ENCODE measurements at places on chromosomes 12 and 14.
A peak's percentile ranks its signal among the peaks of the same experiment; 100 is the strongest.

DNA sequence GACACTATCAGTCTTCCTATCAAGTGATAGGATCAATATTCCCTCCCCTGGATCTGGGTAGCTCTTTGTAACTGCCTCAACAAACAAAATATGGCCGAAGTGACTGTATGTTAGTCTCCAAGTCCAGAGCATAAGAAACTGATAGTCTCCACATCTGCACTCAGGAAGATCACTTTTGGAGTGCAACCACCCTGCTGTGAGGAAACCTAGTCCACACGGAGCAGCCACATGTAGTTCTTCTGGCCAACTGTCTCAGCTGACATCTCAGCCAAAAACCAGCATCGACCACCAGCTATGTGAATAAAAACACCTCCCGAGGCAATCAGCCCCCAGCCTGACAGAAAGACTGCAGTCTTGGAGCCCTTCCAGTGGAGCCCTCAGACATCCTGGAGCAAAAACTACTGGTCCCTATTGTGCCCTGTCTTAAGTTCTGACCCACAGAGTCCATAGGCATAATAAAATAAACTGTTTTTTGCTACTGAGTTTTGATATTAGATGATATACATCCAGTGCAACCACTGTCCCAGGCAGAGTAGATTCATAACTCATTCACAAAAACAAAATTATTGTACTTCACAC lies 143.8 kb downstream of the MED13L start:
- no peak for DNase-seq

DNA sequence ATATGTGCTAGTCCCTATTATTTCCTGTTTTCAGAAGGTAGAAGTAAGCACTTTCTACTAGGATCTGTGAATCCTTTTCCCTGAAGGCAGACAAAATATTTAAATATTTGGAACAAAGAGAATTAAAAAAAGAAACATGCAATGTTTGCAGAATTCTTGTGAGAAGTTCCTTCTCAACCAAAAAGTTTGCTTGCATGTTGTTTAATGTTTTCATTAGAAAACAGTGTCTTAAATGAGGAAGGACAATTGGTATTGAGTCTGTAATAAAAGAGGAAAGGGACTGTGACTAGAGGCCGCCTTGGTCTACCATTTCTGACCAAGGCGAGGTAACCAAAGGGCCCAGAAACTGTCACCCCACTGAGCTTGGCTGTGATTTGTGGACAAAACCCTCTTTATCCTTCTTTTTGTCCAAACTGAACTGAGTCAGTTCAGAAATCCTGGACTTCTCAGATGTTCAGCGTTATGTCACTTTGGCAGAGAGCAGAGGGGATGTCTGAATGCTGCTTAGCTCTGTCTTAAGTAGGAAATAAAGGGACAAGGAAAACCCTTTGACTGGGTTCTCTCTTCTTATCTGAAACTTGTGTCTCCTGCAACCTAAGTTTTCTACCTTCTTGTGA lies 129.8 kb upstream of the CPM start:
- no peak for DNase-seq

DNA sequence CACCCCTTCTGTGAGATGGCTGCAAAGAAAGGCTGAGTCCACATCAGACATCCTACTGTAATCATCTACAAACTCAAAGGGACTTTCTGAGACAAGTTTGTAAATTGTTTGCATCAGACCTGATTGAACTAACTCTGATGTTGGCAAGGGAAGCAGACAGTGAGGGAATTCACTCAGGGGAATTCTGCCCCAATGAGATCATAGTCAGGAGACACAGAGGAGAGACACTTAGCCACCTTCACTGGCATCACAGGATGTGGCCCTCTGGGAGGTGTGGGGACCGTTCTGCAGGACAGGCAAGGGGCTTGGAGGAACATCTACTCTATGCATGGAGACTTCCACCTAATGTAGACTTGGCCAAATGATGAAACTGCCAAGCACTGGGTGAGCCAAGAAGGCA lies 70.7 kb upstream of the DDX11 start:
- DNase-seq: peak; percentile 19

DNA sequence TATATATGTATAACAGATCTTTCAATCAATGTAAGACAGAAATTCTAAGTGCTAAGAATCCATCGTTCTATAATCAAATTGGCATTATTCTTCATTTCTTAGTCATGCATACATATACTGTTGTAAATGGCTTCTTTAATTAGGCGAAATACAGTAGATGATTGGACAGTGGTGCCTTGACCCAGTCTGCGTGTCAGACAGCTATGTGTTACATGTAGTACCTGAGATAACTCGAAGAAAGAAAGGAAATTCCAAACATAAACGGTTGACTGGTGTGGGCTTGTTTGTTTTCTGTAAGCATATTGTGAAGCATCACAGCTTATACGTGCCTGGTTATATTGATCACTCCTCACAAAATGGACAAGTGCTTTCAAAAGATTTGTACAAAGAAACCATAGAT lies 210.5 kb downstream of the ETNK1 start:
- DNase-seq: no peak

DNA sequence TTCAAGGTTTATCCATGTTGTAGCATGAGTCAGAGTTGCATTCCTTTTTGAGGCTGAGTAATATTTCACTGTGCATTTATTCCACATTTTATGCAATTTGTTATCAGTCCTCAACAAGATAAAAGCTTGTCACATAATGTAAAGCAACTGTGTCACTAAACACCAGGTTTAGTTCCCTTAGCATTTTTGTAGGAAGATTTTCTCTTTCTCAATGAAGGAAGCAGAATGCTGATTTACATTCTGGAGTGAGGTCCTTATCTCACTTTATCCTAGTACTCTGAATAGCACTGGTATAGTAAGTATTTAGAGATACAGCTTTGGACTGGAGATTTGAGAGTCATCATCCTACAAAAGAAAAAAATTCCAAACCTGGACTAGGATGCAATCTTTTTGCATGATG lies 9.8 kb upstream of the EXD2 start:
- no peak for DNase-seq

- peak; percentile 44 for DNase-seq
These were observed 15.7 kb downstream of the KDM2B start for GRCh38 chr12:121565076-121565475.

DNA sequence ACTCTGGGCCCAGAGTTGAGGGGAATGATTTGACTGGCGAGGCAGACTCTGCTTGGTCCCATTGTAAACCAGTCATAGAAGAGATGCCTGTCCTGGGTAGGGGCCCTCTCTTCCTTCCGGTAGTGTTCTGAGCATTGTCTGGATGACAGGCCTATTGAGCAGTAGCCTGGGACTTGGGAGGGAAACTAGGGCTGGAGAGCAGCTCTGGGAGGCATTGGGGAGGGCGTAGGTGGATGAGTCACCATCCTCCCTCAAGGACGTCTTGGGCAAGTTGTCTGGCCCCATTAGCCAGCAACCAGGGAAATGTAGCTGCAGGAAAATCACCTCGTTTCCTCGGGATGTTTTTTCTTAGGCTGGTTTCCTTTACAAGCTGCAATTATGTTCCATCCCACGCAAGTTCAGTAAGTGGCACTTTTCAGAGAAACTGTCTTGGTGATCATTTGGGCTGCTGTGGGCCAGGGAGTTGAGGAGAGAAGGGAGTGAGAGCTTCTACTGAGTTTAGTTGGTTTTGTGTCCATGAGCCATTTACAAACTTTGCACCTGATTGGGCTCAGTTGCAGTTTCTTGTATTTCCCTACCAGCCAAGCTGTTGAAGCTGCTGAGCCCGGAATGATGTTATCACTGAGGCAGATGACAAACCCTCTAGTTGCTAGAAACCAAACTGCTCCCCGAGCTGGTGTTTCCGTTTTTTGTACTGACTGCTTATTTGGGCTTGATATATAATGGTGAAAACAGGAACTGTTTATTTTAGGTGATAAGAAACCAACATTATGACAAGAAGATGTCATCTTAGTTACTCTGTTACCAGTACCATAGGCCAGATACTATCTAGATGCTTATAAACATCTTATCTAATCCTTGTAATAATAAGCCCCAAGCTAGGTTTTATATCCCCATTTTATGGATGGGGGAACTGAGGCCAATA lies 147.6 kb downstream of the CHST11 start:
- DNase-seq: peak; percentile 95

DNA sequence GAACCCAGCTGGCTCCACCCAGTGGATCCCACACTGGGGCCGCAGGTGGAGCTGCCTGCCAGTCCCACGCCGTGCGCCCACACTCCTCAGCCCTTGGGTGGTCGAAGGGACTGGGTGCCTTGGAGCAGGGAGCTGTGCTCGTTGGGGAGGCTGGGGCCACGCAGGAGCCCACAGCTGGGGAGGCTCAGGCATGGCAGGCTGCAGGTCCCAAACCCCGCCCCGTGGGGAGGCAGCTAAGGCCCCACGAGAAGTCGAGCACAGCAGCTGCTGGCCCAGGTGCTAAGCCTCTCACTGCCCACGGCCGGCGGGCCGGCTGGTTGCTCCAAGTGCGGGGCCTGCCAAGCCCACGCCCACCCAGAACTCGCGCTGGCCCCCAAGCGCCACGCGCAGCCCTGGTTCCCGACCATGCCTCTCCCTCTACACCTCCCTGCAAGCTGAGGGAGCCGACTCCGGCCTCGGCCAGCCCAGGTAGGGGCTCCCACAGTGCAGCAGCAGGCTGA lies 56.2 kb downstream of the ANO2 start:
- DNase-seq: no peak

- no peak for DNase-seq
These were observed 53.6 kb downstream of the LRRIQ1 start for GRCh38 chr12:85089792-85090191.

DNA sequence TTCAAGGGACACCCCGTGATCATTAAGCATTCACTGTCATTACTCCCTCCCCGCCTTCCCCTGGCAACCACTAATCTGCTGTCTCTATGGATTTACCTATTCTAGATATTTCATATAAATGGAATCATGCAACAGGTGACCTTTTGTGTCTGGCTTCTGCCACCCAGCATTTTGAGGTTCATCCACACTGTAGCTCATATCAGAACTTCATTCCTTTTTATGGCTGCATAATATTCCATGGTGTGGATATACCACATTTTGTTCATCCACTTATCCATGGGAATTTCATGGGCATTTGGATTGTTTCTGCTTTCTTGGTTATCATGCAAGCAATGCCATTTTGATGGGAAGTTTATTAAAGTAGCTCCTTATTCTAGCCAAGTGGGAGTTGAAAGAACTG lies 184.2 kb upstream of the VASH1 start:
- no peak for DNase-seq

DNA sequence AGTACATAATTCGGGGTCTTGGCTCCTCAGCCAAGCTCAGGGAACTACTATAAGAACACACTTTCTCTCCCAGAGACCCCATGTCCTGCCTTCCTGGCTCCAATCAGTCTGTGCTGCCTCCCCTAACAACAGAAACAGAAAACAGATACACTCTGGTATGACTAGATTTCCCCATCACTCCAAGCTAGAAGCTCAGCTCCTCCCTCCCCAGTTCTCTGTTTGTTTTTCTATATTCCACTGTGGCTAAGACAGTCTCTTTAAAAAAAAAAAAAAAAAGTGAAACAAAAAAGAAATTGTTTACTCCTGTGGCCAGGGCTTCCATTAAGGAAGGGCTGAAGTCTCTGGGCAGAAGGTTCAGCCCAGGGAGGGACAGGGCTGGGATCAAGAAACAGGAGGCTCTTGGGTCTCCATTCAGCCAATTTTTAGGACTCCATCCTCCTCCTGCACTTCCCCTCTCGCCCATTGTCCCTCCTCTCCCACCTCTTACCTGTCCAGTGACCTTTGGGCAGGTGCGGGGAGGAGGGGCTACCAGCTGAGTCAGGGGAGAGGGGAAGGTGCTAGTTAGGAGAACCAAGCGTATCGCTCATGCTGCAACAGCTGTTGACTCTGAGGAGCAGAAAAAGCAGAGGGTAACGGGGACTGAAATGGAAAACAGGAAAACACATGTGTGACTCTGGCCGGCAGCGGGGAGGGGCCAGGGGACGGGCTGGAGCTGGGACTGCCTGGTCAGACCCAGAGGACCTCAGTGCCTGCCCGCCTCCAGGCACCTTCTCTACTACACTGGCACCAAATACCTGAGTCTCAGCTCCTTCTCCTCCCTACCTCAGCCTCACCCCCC lies 4.1 kb upstream of the SLC7A7 start:
- peak; percentile 77 for DNase-seq

GRCh38 chr14:105026033-105026785 lies 5.3 kb upstream of the CDCA4 start:
- DNase-seq: peak; percentile 81

GRCh38 chr12:52581481-52581880 lies 7.8 kb upstream of the KRT74 start:
- DNase-seq: no peak

GRCh38 chr12:53978477-53979356 lies 4.0 kb upstream of the HOTAIR start:
- DNase-seq: no peak

- DNase-seq: peak; percentile 92
These were observed 3.2 kb downstream of the SUSD6 start for GRCh38 chr14:69614592-69614991.

DNA sequence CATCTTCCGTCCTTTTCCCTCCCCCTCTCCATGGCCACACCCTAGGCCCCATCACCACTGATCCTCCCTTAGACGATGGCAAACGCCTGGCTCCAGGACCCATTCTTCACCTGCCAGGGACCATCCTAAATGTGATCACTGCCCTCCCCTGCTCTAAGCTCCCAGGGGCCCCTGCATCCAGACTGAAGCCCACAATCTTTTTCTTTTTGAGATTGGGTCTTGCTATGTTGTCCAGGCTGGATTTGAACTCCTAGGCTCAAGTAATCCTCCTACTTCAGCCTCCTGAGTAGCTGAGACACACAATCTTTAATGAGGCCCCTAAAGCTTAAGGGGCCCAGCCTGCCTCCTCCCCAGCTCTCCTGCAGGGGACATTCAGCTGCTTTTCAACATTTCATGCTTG lies 15.3 kb downstream of the RBM19 start:
- DNase-seq: no peak

DNA sequence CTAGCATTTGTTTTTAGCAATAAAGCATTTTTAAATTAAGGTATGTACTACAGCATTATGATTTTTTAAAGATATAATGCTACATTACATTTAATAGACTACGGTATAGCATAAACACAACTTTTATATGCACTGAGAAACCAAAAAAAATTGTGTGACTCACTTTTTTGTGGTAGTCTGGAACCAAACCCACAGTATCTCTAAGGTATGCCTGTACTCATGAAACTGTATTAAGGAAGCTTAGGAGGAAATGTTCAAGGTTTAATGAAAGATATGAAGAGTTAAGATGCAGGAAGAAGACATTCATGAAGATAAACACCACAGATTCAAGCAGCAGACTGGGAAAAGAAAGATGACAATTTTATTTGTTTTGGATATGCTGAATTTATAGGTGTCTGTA lies 51.7 kb downstream of the PPP1R12A start:
- no peak for DNase-seq

- DNase-seq: no peak
These were observed 26.3 kb downstream of the RXYLT1 start for GRCh38 chr12:63805704-63806672.

Measured in suppressor macrophage treated with lipopolysaccharide for 4 hours (primary cell).